ENCODE measurements at places on chromosomes 6 and 20.

DNA sequence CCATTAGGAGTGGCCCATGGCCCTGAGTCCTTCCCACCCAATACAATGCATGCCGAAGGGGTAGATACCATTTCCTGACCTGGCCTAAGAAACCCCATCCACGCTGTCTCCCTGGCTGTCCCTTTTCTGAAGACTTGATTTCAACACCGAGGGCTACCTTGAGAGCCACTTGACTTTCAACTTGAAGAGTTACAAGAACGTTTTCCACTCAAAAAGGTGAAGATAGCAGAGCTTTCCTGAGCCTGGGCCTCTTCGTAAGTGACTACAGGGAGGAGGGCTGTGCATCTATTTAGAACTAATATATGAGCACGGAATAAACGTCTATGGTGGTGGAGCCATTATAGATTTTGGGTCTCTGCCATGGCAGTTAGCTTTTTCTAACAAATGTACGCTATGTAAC lies 14.4 kb upstream of the PPP1R14C start:
- no peak for DNase-seq

DNA sequence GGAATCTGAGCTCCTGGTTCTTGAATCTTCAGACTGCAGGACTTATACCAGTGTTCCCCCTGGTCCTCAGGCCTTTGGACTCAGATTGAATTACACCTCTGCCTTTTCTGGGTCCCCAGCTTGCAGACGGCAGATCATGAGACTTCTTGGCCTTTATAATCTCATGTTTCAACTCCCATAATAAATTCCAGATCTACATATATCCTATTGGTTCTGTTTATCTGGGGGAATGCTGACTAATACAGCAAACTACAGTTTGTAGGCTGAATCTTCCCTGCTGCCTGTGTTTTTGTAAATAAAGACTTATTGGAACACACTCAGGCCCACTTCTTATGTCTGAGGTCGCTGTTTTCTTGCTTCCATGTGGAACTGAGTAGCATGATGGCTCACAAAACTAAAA lies 184.7 kb downstream of the HDGFL1 start:
- DNase-seq, result no peak

DNA sequence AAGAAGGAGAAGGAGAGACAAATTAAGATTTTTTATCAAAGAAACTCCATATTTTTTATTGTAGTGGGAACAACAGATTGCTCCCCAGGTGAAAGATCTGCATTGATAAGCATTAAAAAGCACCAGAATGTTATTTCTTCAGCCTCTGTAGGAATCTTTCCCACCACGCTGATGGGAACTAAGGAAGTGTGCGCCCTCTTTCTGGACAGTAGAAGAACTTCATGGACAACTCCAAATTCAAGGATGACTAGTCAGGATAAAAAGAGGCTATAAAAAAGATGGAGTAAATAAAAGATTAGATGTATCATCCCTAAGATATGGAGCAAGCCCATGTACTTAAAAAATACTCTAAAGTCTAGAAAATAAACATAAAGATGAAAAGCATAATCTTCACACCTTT lies 45.8 kb upstream of the PAK5 start:
- no peak for DNase-seq

GRCh38 chr20:63448031-63448430 lies 24.4 kb downstream of the KCNQ2 start:
- no peak for DNase-seq

DNA sequence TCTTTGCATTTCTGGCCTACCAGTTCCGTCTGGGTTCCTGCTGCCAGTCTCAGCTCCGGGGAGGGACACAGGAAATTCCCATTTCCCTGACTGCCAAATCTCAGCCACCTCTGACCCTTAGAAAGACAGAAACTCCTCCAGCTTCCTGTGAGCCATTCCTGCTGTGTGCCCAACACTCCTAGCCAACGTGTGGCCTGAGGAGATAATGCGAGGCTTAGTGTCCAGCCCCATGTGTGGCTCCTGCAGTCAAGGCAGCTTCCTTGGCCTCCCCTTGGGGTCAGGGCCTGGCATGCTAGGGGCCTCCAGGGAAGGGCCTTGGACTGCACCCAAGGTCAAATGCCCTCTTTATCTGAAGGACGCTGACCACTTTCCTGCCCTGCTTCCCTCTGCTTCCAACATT lies 45.1 kb downstream of the MAFB start:
- no peak for DNase-seq

DNA sequence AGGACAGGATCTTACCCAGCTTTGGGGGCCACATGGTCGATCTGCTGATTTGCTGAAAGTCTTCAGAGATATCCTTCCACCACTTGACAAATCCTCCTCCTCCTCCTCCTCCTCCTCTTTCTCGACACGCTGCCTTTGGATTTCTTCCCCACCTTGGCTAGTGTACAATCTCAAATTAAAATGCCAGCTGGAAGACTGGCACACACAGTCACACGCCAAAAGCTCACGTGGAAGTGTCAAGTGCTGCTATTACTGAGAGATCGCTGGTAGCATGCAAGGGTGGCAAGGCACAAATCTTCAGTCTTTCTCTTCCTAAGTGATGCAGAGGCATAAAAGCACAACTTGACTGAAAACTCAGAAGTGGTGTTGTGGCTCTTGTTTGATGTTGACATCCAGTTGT lies 35.3 kb downstream of the GPR6 start:
- DNase-seq, result no peak

DNA sequence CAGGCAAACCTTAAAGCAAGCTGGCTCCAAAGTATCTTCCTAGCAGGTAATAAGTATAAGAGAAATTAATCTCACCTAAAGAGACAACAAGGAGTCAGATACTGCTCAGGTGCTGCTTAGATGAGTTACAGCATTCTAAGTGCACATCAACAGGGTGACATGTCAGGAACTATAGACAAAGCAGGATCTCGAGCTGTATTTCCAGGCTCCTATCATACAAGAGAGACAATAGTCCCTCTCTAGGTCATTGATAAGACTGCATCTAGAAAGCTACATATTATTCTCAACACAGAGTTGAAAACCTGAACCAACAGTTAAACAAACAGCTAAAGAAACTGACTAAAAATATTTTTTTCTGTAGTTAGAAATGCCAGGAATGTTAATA lies 3.9 kb downstream of the PTPRK start:
- DNase-seq, result no peak

DNA sequence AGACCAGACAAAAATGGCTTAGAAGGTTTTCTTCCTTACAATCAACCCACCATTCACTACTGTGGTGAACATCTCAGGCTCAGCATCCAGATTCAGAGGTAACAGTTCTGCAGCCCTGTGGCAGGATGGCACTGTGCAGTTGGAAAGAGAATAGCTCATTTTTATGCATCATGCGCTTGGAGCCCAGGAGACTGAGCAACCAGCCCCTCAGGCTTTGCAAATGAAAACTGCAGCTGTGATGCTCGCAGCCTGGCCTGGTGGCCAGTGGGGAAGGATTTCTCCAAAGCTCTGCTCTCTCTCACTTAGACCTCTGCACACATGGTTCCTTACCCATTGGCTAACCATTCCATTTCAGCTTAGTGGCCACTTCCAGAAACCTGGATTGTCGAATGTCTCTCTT lies 45.8 kb downstream of the GABRR2 start:
- DNase-seq, result no peak

GRCh38 chr6:125961117-125961516 lies 4.5 kb downstream of the HINT3 start:
- no peak for DNase-seq

DNA sequence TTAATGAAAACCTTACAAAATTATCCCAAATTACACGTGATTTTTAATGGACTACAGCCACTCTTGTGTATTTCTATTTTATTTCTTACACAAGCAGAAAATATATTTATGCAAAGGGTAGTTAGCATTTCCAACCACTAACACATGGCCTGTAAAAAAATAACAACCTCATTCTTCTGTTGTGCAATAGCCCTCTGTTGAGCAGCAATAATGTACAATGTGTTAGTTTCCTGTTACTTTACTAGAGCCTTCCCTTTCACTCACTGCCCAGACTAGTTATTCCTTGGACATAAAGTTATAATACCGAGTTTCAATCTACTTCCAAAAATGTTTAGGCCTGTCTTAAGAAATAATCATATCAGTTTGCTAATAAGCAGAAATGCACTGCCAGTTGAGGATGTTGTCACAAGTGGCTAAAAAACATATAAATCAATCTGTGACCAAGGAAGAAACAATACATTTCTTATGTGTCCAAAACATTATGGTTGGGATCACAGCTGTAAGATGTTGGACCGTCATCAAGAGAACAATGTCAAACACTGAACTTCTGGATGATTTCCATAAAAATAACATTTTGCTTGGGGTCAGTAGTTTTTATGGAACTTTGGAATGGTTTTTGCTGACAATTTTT lies 73.6 kb upstream of the RNF146 start:
- DNase-seq, result no peak

- DNase-seq, result peak; percentile 47
Measured at GRCh38 chr6:43075670-43076463, at the start of gene PTK7. Gene PTK7 (plus strand): TSS chr6:43076314. CDS start chr6:43076489, 175 bp downstream.

GRCh38 chr6:113330636-113330946 lies 526.6 kb upstream of the MARCKS start:
- DNase-seq, result no peak

DNA sequence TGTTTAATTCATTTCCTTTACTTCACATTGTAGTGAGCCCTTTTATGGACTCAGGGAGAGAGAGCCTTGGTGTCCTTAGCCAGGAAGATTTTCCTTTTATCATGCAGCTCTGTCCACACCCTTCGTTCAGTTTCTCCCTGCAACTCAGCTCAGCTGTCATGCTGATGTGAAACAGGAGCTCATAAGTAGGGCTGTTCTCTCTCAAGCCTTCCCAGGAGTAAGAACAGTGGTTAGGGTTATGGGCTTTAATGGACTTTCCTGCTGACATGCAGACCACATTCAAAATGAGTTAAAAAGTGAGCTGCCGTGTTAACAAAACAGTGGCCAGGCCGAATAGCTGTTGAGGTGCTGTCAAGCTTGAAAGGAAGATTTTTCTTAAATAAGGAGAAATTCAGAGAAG lies 104.1 kb downstream of the BCKDHB start:
- DNase-seq, result no peak

- no peak for DNase-seq
Measured at GRCh38 chr6:158459726-158460125, 100.2 kb upstream of the TMEM181 start.

GRCh38 chr6:149727793-149728498 lies 10.0 kb upstream of the LATS1 start:
- no peak for DNase-seq

DNA sequence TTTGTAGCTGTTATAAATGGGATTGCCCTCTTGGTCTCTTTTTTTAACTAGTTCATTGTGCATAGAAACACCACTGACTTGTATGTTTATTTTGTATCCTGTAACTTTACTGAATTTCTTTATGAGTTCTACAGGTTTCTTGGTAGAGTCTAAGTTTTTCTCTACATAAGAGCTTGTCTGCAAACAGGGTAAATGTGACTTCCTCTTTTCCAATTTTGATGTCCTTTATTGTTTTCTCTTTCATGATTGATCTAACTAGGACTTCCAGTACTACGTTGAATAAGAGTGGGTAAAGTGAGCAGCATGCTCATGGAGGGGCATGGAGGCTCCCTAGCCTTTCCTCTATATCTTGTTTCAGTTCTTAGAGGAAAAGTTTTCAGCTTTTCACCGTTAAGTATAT lies 3.0 kb upstream of the WFDC10A start:
- DNase-seq, result no peak

GRCh38 chr20:61299618-61300017 lies 47.6 kb downstream of the CDH4 start:
- no peak for DNase-seq

DNA sequence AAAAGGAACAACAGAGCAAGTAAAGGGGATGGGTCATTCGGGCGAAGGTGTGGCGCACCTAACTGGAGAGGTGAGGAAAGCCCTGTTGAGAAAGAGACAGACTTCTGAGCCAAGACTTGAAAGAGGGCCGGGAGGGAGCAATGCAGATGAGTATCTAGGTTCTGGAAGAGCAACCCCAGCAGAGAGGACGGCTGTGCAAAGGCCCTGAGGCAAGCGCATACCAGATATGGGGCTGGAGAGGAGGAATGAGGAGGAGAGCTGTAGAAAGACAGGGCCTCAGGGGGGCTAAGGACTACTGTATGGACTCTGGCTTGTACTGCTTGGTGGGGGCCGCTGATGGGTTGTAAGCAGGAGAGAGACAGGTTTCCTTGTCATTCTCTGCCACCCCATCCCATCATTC lies 21.9 kb downstream of the TRERF1 start:
- no peak for DNase-seq

- no peak for DNase-seq
Measured at GRCh38 chr6:47234266-47234933, 75.3 kb downstream of the TNFRSF21 start.

DNA sequence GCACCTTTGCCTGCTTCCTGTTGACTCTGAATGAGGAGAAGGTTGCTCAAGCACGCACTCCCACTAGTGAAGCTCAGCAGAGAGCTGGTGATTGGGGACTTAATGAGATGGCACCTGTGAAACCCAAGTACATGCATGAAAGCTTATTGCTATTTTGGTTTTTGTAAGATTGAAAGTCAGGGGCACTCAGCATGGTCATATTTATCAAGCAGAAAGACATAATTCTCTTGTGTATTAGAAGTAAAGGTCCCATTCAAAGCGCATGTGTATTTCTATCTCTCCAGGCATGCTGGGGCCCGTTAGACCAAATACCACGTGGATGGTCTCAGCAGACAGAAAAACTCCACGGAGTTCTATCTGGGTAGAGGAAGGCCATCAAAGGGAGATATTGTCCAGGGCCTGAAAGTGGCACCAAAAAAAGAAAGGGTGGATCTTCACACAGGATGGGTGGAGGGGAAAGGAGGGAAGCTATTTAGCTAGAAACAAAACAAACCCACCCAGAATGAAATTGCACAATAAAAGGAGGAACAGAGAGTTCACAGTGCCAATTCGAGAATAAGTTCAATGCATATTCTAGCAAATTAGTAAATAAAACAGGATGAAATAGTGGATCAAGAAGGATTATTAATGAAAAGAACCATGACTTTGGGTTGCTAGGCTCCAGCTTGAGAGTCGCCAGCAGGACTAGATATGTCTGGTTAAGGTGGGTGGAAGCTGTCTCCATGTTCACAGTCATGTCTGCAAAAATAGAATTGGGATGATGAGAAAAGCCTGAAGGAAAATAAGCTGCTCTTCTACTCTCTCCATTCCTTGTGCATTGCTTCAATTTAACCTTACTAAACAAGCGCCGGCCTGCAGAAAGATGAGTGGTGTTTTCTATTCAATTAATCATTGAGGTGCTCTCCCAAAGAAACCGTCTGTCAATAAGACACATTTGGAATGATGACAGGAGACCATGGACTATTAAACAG lies 224.9 kb upstream of the DTNBP1 start:
- no peak for DNase-seq

DNA sequence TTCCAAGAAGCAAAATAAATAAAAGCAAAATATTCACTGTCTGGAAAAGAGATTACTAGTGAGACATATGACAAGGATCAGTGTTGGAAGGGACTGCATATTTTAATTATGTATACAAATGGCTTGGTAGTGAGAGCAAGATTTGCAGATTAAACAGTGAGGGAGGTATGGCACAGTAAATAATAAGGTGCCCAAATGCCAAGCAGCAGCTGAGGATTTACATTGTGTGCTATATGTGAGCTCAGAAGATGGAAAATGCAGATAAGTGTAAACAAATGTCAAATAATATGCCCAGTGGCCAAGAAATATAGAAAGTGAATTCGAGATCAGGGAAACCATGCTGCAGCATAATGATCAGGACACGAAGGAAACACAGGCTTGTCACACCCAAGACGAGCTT lies 173.8 kb upstream of the NRSN1 start:
- DNase-seq, result no peak

GRCh38 chr6:39107034-39107433 lies 8.0 kb downstream of the SAYSD1 start:
- no peak for DNase-seq

GRCh38 chr6:108589244-108589791 lies 28.6 kb downstream of the FOXO3 start:
- DNase-seq, result no peak

- no peak for DNase-seq
Measured at GRCh38 chr6:137489046-137490005, 4.9 kb downstream of the OLIG3 start.
